Stimulated activated CD4-positive, alpha-beta T cell treated with anti-CD3 and anti-CD28 coated beads, TNF-alpha, amount 100 ng/mL, for 48 hours (primary cell): ENCODE measurements at places on chromosomes 6 and 20.

DNA sequence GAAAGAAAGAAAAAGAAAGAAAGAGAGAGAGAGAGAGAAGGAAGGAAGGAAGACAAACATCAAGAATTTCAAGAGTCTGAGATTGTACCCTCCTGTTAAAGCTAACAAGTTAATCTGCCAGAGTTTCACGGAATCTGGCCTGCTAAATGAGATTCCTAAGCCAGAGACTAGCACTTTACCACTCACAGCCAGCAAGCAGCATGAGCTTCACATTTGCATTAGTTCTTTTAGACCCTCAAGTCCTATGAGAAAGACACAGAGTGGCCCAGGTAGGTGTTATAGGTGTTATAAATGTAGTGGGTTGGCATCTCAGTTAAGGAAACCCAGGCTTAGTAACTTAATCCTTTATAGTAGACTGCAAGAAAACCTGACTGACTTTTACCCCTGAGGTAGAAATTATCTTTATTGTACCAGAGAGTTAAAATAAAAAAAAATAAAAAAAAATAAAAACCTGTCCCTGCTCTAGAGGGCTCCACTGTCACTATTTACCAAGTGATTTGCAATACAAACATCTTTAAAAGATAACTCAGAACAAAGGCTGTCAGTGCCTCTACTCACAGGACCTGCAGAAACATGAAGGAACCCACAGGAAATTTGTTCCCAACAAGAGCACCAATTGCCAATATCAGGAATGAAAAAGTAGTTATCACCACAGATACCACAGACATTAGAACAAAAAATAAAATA lies 9.7 kb upstream of the IBTK start:
- DNase-seq = no peak

GRCh38 chr6:135675862-135676261 lies 175.6 kb upstream of the PDE7B start:
- DNase-seq = no peak

DNA sequence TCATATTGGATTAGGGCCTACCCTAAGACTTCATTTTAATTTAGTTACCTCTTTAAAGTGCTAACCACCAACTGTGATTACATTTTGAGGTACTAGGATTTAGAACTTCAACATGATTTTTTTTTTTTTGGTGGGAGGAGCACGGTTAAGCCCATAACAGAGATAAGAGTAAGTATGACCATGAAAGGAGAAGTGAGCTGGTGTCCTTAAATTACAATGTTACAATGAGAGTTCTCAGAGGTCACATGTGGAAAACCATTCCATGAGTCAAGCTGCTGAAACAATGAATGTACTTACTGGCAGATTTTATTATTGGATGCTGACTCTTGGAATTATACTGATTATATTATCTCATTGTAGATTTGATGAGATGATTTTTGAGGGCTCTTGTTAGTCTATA lies 779.3 kb upstream of the CITED2 start:
- DNase-seq = no peak

- DNase-seq = no peak
Observed at GRCh38 chr20:17620371-17621228, 50.7 kb downstream of the DSTN start.

- DNase-seq = peak; percentile 36
Observed at GRCh38 chr6:151391471-151392413, at the start of gene ZBTB2. ZBTB2 (minus strand) TSS chr6:151391559; CDS start chr6:151373637, 17,922 bp downstream.

DNA sequence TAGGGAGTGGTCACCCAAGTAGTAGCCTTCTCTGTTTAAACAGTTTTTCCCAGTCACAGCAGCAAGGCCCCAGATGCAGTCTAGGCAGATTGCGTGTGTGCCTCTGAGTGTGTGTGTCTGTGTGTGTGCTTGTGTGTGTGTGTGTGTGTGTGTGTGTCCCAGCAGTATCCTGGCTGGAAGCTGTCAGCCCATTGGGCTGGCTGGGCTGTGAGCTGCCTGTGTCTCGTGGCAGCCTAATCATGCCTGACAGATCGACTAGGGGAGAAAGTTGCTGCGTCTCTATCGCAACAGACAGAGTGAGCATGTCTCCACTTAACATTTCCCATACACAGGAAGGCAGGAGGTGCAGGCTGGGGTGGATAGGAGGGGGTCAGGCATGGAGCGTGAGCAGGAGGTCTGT lies 42.9 kb upstream of the LRFN2 start:
- no peak for DNase-seq

DNA sequence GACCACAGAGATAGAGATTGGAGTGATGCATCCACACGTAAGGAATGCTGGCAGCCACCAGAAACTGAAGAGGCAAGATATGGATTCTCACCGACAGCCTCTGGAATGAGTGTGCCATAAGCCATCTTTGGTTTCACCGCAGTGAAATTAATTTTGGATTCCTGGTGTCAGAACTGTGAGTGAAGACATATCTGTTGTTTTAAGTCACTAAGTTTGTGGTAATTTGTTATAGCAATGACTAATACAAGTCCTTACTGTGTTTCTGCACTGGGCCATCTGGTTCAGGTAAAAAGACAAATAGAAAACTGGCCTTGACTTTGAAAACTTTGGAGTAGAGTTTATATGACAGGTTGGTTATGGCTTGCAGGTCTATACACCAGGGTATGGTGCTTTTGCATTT lies 261.9 kb downstream of the PHF3 start:
- DNase-seq = no peak

GRCh38 chr6:99282479-99283062 lies 66.9 kb downstream of the FAXC start:
- DNase-seq = no peak

DNA sequence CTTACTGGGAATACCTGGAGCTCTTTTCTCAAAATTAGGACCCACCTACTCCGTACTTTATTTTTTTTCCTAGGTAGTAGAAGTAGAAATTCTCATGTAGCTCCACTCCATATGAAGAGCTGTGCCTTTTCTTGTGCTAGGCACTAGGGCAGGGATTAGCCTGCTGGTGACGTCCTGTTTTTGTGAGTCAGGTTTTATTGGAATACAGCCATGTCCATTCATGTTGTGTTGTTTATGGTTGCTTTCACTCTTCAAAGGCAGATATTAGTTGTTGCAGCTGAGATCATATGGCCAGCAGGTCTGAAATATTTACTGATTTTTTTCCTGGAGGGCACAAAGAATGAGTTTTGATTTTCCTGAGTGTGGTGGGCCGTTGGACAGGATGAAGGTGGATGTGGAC lies 20.5 kb downstream of the XRN2 start:
- no peak for DNase-seq

GRCh38 chr6:29561091-29561490 lies 1.6 kb upstream of the UBD start:
- DNase-seq = no peak

DNA sequence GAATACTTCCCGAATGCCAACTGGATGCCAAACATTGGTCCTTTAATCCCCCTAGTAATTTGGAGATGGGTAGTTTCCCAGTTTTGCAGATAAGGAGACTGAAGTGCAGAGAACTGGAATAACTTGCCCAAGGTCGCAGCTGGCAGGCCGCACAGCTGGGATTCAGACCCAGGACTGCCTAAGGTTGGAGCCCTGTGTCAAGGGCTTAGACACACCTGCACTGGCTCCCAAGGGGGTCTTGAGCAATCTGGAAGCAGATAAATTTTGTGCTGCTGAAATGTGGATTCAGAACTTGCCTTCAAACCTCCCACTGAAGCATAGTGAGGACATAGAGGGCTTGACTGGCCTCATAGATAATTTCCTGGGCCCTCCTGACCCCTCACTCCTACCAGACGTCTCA lies 30.5 kb downstream of the FOXP4 start:
- no peak for DNase-seq

DNA sequence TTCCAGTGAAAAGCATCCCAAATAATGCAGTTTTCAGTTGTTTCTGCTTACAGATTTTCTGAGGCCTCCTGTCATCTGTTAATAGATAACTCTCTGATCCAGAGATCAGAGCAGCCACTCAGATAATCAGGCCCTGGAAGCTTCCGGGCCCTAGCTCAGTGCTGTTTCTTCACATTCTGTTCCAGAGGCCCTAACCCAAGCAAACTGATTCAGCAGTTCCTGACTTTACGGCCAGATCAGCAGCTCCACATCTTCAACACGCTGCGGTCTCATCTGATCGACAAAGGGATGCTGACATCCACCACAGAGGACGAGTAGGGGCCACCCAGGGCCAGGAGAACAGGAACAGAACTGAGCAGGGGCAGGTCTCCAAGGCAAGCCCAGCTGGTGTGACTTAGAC lies 63.1 kb downstream of the CDS2 start:
- DNase-seq = no peak

DNA sequence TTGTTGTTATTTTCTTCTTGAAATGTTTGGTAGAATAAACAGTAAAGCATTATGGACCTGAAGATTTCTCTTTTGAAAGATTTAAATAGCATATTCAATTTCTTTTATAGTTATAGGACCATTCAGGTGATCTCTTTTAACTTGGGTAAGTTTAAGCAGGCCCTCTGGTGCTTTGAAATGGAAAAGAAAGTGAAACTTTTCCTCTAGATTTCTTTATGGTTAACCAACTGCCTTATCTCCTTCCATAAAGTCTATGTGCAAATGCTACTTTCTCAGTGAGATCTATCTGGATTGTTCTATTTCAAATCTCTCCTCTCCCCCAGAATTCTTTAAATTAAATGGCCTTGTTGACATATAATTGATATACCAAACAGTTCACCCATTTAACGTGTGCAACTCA lies 54.0 kb downstream of the PHACTR2 start:
- DNase-seq = no peak

- no peak for DNase-seq
Observed at GRCh38 chr20:39886650-39887190, 802.3 kb downstream of the MAFB start.

- DNase-seq = no peak
Observed at GRCh38 chr6:136607204-136607931, 57.1 kb upstream of the MAP7 start.

DNA sequence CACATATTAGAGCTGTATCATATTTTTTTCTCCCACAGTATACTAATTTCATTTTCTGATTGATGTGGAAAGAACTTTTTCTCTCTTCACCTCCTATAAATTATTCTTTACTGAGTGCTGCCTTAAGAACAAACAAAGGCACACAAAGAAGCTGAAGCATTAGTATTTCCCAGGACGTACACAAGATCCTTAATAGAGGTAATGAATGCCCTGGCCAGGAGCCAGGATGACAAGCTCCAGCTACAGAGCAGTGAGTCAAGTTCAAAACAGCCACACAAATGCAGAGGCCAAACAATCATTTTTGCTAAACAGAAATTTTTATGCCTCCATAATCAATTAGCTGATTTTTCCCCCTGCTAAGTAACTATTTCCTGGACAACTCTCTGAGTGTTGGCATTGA lies 639.6 kb downstream of the EPHA7 start:
- no peak for DNase-seq

GRCh38 chr20:29497261-29497671 lies 1760.2 kb upstream of the DEFB115 start:
- DNase-seq = no peak

DNA sequence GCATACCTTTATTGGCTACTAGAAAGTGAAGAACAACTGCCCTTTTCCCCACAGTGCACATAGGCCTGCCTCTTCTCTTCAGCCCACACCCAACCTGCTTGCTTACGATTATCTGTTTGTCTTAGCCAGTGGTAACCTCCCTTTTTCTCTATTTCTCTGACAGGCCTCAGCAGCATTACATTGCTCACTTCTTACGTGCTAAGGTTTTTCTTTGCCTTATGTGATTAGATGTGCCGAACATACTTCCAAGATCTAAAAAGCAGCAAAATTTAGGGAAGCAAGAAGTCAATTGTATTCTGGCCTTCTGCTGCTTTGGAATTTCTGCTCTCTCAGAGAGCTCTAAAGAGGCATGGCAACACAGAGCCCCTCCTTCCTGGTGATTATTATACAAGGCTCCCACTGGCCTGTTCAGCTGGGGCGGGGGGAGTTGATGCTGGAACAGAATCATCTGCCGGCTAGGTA lies 7.0 kb downstream of the B4GALT5 start:
- DNase-seq = no peak

- peak; percentile 82 for DNase-seq
Observed at GRCh38 chr20:36435592-36436541, 105.5 kb upstream of the MYL9 start.

- DNase-seq = no peak
Observed at GRCh38 chr6:93562582-93562981, 143.2 kb upstream of the EPHA7 start.

GRCh38 chr20:13934992-13935894 lies 55.2 kb downstream of the SEL1L2 start:
- no peak for DNase-seq

DNA sequence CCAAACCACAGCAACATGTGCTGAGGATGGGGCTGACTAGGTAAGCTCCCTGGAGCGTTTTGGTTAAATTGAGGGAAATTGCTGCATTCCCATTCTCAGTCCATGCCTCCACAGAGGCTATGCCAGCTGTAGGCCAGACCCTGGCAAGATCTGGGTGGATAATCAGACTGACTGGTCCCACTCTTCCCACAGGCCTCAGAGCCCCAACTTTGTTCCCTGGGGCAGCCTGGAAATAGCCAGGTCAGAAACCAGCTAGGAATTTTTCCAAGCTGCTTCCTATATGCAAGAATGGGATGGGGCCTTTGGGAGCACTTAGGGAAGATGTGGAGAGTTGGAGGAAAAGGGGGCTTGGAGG lies 1.5 kb upstream of the VEGFA start:
- no peak for DNase-seq

- DNase-seq = no peak
Observed at GRCh38 chr6:35449287-35449881, 2.8 kb upstream of the FANCE start.

DNA sequence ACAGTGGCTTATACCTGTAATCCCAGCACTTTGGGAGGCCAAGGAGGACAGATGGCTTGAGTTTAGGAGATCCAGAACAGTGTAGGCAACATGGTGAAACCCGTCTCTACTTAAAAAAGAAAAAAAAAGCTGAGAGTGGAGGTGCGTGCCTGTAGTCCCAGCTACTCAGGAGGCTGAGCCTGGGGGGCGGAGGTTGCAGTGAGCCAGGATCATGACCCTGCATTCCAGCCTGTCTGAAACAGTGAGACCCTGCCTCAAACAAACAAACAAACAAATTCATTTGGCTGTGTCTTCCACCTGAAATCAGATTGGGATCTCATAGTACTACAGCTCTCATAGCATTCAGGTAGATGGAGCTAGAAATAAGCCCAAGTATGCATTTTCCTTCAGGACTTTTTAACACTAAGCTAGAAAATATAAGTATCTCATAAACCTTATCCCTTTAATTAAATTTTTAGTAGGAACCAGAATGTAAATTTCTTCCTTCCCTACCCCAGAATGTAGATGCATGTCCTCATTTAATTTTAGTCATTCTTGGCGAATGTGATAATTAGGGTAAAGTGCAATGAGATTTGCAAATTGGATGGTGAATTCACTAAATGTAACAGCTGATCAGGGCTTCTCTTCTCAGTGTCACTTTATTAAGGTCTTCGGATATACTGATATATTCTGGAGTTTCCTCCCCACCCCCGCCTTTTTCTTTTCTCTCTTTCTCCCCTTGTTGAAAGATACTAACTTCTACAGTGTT lies 190.4 kb downstream of the CDKAL1 start:
- DNase-seq = no peak

- no peak for DNase-seq
Observed at GRCh38 chr6:42401613-42401951, 50.1 kb downstream of the TRERF1 start.
